ENCODE measurements at places on chromosomes 7 and 10.

DNA sequence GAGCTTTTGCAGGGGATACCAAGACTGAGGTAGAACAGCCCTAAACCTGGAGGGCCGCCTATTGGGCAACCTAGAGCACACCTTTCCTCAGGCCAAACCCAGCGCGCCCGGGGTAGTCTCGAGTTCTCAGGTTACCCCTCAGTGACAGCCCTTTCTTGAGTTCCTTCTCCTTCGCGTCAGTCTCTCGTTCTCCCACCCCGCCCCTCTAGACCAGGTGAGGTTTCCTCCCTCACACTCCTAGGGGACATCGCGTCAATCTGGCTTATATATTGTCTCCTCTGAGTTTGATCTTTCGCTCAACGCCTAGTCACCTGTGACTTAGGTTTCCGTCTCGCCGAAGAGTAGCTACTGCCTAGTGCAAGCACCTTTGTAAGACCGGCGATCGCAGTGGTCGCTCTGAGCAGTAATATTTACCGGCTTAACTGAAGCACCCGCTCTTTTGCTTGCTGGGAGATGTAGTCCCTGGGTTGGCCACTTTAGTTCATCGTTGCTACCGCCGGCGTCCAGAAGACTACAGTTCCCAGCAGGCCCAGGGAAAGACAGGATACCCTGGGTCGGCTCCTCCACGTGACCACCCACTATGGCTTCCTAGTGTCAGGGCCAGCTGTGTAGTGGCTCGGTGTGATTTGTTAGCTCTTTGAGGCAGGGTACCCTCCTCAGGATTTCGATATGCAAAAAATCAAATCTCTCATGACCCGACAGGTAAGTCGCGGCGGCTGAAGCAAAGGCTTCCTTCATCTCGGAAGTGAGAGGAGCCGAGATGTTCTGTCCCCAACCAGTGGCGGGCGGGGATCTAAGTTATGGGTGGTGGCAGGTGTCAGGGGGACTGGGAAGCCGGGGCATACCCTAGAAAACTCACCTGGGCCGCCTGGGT is at the start of gene VPS50:
VPS50 (plus strand) TSS at position 568 of the 874 bp plus-strand sequence; CDS start at position 670, 102 bp downstream.
- peak; percentile 93 for DNase-seq

- DNase-seq = no peak
Measured at GRCh38 chr7:70040970-70041766, 442.9 kb downstream of the AUTS2 start.

GRCh38 chr10:34964166-34964800 is 125.9 kb downstream of the CUL2 start:
- no peak for DNase-seq

DNA sequence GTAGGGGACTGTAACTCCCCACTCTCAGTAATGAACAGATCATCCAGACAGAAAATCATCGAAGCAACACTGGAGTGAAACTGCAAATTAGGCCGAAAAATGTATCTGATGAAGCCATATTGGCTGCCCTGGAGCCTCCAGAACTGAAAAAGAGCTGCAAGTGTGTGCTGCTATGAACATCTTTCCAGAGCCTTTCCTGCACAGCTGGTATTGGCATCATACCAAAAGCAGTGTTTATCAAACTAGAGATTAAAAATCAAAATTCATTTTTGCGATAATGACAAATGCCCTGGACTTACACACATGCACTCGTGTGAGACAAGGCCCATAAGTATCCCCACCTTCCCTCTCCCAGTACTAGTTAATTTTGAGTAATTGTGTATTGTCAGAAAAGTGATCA is 6.8 kb upstream of the CLDN12 start:
- DNase-seq = no peak

DNA sequence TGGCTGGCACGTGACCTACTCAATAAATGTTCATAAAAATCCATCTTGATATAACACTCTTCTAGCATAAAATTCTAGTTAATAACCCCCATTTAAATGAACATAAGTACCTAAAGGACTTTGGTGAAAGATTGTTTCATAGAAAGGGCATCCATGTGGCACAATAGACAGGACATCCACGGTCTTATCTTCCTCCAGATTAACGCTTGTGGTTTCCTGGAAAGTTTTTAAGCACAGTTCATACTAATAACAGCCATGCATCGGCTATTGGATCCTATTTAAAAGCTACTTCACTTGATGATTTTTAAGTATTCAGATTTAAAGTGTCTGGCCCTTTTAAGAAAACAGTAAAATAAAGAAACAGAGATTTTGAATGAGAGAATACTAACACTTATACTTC is 288.3 kb downstream of the AHR start:
- DNase-seq = no peak

DNA sequence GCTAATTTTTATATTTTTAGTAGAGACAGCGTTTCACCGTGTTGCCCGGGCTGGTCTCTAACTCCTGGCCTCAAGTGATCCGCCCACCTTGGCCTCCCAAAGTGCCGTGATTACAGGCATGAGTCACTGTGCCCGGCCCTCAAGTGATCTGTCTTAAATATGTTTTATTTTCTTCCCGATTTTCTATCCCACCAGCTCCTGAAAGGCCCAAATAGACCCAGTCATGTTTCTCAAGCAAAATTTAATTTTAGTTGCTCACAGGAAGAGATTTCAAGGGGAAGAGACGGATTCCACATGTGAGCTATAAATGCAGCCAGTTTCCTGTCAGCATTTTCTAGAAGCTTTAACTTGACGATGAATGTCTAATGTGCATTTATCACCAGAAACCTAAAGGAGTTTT is 12.0 kb downstream of the DENND10 start:
- DNase-seq = no peak

DNA sequence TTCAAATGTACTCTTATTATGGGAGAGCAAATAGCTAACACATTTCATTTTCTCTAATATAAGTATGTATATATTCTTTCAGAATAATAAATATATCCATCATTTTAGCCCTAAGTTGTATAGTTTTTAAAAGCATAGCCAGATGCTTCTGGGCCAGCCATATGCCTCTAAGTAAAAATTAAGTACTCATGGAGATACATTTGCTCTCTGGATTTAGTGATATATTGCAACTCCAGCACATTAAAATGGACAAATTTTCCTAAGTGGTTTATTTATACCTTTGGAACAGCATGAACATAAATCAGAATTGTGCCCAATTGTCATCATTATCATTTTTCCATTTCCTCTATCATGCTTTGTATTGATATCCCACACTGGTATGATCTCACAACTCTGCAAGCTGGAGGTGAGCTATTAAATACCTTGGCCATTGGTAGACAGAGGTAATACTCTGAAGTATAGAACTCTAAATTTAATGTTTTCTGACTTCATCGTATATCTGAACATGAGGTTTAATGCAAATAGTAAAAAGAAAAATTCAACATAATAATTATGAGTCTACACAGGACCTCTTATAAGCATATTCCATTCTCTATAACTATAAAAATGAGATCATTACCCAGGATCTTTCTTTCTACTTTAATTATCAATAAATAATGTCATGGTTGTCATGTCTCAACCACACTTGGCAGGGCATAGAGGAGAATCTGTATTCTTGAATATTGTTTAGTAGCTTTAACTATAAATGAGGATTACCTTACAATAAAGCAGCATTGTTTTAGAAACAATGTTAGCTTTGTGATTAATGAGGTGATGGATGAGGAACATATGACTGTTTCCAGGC is 90.8 kb downstream of the AGMO start:
- no peak for DNase-seq

- DNase-seq = no peak
Measured at GRCh38 chr7:14023838-14024237, 34.4 kb upstream of the ETV1 start.

- DNase-seq = no peak
Measured at GRCh38 chr7:44201813-44202212, 1.0 kb downstream of the YKT6 start.

GRCh38 chr7:23864973-23865372 is 155.0 kb downstream of the STK31 start:
- no peak for DNase-seq

GRCh38 chr7:63925262-63925625 is 73.4 kb upstream of the ZNF722 start:
- no peak for DNase-seq

DNA sequence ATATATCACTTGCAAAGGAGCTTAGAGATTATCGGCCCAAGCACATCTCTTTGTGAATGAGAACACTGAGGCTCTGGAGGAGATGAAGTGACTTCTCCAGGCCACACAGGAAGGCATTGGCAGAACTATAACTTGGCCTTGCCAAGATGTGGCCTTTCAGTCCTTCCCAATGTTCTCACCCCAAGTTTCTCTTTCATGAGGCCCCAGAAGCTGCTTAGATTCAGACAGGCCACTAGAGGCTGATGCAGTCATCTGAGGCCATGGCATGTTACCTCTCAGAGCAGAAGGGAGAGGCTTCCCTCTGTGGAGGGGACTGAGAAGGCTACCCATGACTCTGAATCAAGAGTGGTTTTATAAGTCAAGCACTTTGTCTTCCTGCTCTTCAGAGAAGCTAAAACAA is 1003.7 kb downstream of the LRMDA start:
- DNase-seq = no peak

Measured in NCI-H1417 treated with DMSO at 0.1 percent for 48 hours (cell line).